ENCODE measurements at places on chromosomes 11 and 22.

DNA sequence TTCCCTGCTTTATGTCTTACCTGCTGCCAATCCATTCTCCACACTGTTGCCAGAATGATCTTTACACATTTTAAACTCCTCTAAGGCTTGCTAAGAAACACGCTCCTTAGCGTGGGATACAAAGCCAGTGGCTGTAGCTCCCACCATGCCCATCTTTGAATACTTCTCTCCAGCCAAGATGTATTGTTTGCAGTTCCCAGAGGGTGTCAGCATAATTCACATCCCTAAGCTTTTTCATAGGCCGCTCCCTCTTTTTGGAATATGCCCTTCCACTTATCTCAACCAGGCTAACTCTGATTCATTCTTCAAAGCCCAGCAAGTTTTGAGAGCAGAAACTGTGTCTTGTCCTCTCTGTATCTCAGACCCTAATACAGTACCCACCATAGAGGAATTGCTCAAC, 8.1 kb upstream of the UPK2 start:
- DNase-seq: no peak

GRCh38 chr22:43861529-43861928, 784 bp downstream of the SULT4A1 start:
- DNase-seq: no peak

GRCh38 chr11:65380460-65381119, 1.9 kb downstream of the SLC25A45 start:
- no peak for DNase-seq

GRCh38 chr11:122998727-122999366, 17.2 kb upstream of the BSX start:
- no peak for DNase-seq

All from stimulated activated effector memory CD8-positive, alpha-beta T cell treated with anti-CD3 and anti-CD28 coated beads, Interleukin-12 subunit alpha, Interleukin-12 subunit beta, amount 100 ng/mL, for 72 hours (primary cell).